ENCODE measurements at places on chromosomes 16 and 17.

DNA sequence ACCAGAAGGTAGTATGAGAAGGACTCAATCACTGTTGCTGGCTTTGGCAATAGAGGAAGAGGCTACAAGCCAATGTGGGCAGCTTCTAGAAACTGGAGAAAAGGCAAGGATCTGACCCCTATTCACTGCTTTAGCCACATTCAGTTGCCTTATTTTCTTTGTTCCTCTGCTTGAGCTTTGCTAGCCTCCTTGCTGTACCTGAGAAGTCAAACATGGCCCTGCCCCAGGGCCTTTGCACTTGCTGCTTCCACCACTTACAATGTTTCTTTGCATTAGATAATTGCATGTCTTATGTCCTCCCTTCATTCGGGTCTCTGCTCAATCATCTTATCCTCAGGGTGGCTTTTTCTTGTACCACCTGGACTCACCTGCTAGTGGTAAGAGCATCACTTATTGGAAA is 15.8 kb downstream of the HS3ST4 start:
- no peak for DNase-seq

- no peak for DNase-seq
Observed at GRCh38 chr16:66800856-66801255, 528 bp downstream of the TERB1 start.

- DNase-seq: no peak
Observed at GRCh38 chr17:44033861-44034408, 19.2 kb upstream of the TMEM101 start.

- no peak for DNase-seq
Observed at GRCh38 chr16:31427441-31428278, 500 bp downstream of the COX6A2 start.

GRCh38 chr17:7883781-7884386 is 4.7 kb upstream of the CHD3 start:
- no peak for DNase-seq

DNA sequence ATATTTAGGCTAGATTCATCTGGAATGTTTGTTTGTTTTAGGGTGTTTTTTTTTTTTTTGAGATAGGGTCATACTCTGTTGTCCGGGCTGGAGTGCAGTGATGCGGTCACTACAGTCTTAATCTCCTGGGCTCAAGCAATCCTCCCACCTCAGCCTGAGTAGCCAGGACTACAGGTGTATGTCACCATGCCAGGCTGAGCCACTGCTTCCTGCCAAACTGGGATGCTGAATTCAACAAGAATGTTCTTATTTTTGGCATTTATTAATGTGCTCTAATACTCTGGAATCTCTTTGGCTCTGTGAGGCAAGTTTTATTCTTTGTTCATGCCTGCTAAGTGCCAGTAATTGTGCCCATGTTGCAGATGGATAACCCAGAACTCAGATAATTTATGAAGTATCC is 21.5 kb downstream of the SP2 start:
- no peak for DNase-seq

DNA sequence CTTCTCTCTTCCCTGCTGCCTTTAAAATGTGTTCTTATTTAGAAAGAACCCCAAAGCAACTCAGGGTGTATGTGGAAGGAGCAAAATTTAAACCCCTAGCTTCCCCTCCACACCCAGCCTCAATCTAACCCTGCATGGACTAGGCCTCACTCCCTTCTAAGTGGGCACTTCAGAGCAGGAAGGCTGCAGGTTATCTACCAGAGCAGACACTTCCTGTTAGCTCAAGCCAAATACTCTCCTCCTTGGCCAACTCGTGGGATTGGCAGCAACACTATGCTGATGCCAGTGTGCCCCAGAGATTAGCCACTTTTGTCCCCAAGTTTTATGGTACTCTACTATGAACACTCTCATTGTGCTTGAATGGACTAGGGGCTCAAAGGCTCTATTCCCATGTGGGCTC is 35.6 kb downstream of the CCDC42 start:
- no peak for DNase-seq

DNA sequence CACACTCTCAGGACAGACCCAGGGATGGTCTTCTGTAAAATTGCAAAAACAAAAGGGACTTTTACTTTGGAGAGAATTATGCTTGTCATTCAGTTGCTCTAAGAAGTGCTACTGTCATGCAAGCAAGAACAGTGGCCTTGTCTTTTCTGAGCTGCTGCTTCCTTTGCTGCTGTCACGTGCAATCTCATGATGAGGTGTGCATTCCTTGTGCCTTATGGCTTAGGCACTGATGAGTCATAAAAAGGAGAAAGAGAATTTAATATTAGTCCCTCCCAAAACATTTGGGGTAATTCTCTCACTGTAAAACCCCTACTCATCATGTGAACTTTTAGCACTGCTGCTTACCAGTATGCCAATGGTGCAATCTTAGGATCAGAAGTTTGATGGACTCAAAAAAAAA is 2051.3 kb downstream of the TP53TG3F start:
- DNase-seq: no peak

- no peak for DNase-seq
Observed at GRCh38 chr16:5377280-5377898, 279.8 kb upstream of the EEF2KMT start.

DNA sequence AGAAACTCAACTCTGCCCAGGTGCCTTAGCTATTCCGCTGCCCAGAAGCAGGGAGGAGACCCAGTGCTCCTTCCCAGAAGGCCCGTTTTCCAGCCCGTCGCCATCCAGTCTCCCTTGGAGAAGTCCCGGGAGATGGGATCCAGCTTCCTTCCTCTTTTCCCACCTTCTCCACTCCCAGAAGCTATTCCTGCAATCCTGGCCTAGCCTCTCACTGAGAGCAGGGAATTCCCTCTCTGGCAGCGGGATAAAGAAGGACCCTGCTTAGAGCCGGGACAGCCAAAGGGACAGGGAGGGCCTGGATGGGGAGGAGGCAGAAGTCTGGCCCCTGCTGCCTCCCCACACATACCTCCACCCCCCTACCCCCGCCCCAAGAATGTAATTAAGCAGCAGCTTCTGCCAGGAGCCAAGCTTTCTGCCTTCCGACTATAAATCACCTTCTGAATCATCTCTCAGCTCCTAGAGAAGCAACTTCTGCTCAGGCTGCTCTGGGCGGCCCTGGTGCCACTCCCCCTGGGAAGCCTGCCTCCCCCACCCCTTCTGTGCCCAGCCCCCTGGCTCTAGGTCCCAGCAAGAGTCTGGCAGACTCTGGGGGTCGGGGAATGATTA is 6.4 kb downstream of the WNT3 start:
- DNase-seq: peak; percentile 54

DNA sequence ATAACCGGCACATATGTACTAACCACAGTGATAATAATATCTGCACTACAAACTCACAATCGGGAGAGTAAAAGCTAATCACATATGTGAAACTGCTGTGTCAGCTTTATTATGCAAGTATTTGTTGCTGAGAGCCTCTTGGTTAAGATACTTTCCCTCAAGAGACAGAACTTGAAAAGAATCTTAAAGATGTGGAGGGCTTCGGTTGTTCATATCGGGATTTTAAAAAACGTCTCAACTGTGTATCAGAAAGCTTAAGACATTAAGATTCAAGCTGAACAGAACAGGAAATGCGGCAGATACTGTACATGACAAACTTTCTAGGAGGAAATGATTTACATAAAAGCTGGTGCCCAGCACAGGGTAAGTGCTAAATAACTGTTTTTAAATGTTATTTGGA is 27.5 kb upstream of the HLF start:
- DNase-seq: no peak

GRCh38 chr17:21019976-21020586 is 22.7 kb downstream of the USP22 start:
- peak; percentile 38 for DNase-seq

DNA sequence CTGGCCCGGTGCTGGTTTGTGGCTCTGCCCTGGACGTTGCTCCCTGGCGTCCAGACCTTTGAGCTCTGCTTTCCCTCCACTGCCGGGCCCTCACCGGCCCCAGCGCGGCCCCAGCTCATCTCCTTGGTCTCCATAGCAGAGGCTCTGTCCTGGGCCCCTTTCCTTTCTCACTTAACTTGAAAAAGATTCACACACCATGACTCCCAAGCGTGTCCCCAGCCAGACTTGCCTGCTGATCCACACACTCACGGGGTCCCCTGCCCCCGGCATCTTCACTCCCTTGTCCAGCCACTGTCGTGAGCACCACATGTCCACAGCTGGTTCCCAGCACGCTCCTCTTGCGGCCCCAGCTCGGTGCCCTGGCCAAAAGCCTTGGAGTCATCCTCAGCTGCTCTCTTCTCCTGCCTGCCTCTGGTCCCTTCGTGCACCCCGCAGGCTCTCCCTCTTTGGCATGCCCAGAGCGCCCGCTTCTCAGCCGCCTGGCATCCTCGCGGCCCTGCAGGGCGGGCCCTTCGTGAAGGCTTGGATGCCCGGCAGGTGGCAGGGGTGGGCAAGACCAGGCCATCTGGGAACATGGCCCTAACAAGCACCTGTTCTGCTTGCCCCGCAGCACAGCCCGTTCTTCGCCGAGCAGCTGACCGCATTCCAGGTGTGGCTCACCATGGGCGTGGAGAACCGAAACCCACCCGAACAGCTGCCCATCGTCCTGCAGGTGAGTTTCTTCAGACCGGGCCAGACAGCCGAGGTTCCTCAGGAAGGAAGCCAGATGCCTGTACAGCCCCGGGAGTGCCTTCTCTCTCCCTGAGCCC is 145.6 kb upstream of the CHMP6 start:
- no peak for DNase-seq
